Activated CD4-positive, alpha-beta T cell treated with anti-CD3 and anti-CD28 coated beads for 1 hour (primary cell): ENCODE measurements at places on chromosomes 16 and 17.
A peak's percentile ranks its signal among the peaks of the same experiment; 100 is the strongest.

GRCh38 chr16:1054660-1055556 is 17.6 kb upstream of the SSTR5 start:
- no peak for DNase-seq

DNA sequence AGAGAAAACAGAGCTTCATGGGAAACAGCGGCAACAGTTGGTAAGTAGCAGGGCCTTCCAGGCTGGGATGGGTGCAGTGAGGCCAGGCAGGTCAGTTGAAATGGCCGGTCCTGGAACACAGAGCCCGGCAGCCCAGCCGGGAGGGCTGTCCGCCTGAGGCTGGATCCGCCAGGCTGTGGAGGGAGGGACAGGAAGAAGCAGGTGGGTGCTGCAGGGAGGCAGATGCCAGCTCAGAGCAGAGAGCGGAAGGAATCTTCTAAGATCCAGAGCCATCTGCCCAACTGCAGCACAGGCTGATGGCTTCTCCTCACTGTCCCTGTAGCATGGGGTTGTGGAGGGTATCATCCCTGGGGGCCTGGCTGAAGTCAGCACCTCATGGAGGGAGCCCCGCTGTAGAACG is 599 bp downstream of the RNF112 start:
- DNase-seq = no peak

DNA sequence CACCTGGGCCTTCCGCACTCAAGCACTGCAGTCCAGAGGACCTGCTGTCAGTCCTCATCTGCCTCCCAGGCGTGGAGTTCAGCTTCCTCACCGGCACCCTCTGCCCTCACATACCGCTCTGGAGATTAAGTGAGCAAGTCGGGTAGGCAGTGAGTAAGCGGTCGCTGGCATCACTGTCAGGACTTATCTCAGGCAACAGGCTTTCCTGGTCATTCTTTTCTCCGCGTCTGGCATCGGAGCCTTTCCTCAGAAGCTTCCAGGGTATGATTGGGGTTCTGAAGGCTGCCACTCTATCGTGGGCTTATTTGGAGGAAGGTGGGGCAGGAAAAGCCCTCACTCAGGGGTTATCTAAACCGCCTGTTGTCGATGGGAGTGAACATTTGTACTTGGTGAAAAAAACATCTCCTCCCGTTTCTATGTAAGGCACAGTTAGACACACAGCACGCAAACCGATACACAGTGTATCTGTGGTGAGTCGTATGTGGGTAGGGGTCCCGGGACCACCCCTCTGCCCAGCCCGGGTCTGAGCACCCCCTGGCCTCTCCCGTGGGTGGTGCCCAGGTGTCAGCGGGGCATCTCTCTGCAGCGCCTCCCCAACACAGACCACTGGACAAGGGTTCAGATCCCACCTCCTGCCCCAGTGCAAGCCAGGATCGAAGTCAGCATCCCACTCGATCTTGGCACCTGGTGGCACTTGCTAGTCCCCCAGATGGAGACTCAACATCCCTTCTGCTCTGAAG is 92.5 kb upstream of the PLCG2 start:
- no peak for DNase-seq

- DNase-seq = no peak
These were observed 553 bp upstream of the RAB11FIP4 start for GRCh38 chr17:31390748-31391495.

- DNase-seq = no peak
These were observed 33.5 kb upstream of the ETV4 start for GRCh38 chr17:43579566-43580140.

DNA sequence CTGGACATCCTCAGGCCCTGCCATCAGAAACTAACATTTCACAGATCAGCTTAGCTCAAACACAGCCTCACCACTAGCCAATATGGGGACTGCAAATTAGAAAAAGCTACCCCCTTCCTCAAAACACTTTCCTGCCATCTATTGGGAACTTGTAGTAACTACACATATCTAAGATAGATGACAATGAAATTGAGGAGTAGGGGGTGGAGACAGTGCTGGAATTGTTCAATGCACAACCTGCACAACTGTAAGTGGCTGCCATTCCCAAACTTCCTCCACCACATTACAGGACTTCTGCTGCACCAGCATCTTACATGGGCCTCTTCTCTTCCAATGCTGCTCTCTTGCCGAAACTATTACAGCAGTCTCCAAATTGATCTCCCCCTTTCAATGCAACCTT is 21.9 kb downstream of the AIPL1 start:
- DNase-seq = no peak

- peak; percentile 7 for DNase-seq
These were observed 89.4 kb downstream of the C16orf78 start for GRCh38 chr16:49462989-49463371.

- peak; percentile 28 for DNase-seq
These were observed 6.0 kb upstream of the RNF213 start for GRCh38 chr17:80254396-80255251.

GRCh38 chr16:31215287-31216162 is 1.4 kb downstream of the PYDC1 start:
- DNase-seq = no peak

DNA sequence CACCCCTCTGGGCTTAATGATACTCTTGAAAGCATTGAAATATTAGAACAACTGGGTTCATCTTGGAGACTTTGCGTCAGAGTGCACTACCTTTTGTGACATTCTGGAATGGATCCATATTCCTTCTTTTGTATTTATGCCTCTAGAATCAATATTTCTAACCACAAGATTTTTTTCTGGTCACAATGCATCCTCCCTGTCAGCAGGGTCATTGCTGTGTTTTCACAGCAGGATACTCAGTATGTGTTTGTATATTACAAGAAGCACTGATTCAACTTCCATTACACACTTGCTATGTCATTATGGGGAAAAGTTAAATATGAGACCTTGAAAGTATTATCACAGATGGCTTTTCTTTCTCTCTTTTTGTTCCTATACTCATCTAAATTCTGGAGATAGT is 370.0 kb downstream of the HS3ST3B1 start:
- DNase-seq = no peak

GRCh38 chr17:19755821-19756510 is 7.9 kb upstream of the ALDH3A1 start:
- DNase-seq = no peak

DNA sequence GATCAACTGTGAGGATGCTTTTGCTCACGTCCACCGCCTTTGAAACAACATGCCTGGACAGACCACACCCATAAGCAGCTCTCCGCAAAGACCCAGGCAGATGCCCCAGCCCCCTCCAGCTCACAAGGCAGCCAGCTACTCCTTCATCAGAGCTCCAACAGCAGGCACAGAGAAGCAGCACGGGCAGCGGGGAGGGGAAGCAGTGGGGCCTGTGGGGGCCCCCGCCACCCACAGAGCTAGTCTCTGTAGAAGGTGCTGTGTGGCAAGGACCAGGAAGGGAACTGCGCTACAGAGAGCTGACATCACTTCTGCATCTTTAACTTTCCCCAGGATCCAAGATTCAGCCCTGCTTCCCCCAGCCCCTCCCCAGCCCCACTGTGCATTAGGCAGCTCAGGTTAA is 10.0 kb upstream of the SCNN1G start:
- no peak for DNase-seq

- DNase-seq = no peak
These were observed 86.8 kb downstream of the CCT6B start for GRCh38 chr17:34874478-34874877.

DNA sequence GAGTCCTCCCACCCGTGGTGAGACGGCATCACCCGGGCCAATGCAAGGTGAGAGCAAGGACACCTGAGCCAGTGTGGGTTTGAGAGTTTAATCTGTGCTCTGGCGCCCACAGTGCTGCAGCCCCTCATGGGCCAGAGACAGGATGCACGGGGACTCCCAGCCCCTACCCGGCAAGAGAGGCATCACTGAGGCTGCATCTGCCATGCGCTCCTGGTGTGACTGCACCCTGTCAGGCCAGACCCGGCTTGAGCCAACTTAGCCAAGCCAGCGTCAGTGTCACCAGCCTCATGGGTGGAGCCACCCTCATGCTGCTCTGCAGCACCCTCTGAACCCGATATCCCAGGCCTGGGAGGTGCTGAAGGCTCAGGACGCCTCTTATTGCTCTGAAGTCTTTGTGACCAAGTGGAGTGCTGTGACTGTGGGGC is 1.3 kb upstream of the BRICD5 start:
- no peak for DNase-seq

DNA sequence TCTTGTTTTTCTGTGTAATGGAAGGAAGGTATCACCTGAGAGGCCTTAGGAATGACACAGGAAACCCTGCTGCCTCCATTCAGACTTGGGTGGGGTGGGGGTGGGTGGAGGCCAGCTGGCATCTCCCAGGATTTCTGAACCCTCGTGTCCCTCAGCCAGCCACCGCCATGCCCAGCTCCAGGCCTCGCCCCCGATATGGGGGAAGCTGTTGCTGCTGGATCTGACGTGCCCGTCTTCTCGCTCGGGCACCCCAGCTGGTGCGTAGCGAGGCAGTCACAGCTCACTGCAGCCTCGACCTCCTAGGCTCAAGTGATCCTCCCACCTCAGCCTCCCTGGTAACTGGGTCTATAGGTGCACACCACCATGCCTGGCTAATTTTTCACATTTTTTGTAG is 220.0 kb upstream of the CHMP6 start:
- no peak for DNase-seq

DNA sequence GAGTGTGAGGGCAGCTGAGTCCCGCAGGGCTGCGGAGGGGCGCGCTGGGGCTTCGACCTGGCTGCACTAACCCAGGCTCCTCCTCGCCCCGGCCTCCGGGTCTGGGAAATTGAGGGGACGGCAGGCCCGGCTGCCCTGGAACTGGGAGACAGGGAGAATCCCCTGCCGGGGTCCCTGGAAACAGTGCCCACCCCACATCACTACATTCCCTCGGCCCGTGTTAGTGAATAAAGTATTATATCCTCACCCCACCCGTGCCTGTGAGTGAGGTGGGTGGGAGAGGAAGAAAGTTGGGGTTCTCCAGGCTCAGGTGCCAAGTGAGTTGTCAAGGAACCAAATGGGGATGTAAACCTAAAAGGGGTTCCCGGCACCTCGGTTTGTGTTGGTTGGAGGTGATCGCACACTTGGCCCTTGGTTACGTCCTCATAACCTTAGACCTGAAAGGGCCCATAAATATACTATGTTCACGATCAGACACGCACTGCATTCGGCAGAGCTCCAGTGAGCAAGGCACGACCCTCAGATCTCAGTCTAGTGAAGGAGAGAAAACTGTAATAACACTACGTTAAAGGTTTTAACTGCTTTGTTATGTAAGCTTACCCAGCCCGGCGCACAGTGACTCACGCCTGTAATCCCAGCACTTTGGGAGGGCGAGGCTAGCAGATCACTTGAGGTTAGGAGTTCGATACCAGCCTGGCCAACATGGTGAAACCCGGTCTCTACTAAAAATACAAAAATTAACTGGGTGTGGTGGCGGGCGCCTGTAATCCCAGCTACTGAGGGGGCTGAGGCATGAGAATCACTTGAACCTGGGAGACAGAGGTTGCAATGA is 11.2 kb downstream of the ZNF771 start:
- no peak for DNase-seq

- DNase-seq = no peak
These were observed 137.0 kb upstream of the SOX9 start for GRCh38 chr17:71983828-71984227.

DNA sequence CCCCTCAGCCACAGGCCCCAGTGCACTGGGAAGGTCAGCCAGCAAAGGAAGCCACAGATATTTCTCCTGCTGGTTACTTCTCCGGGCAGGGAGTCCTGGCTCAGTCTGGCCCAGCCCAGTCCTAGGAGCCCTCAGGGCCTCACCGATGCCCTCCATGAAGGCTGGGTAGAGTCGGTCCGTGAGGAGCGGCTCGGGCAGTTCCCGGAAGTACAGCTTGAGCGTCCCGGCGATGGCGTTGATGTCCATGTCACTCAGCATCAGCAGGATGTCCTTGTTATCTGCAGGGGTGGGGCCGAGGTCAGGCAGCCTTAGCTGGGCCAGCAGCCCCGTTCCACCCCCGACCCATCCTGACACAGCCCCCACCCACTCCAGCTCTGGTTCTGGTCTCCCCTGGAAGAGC is 13.7 kb downstream of the TIMM22 start:
- DNase-seq = no peak

DNA sequence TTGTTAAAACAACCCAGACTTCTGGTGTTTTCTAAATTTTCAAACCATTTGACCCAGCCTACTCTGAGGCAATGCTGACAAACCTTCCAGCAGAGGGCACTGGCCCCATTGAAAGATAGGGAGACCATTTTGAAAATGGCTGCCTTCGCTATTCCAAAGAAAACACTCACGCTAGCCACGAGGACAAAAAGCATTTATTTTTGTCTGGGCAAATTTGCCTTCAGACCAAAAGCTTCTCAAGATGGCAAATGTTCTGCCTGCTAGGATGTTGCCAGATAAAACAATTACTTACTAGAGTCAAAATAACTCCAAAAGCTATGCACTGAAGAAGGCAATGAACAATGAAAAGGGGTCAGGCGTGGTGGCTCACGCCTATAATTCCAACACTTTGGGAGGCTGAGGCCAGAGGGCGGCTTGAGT is 296.7 kb upstream of the IRX5 start:
- DNase-seq = no peak

DNA sequence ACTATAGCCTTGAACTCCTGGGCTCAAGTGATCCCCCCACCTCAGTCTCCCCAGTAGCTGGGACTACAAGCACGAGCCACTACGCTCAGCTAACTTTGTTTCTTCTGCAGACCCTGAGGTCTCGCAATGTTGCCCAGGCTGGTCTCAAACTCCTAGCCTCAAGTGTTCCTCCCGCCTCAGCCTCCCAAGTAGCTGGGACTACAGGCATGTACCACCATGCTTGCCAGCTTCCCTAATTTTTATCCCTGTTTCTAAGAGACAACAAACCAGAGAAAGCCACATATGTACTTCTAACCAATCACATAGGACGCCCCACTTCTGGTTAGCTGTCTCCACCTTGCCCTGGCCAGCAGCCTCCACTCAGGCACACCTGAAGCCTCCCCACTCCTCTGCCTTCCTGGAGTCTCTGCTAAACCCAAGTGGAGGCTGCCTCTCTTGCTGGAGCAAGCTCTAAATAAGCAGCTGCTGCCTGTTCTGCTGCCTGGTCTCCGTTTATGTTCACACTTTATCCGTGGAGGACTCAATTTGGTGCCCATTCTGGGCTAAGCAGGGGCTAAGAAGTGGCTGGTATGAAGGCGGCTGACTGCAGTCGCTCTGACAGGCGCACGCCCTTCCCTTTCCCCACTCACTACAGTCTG is 24.7 kb downstream of the NSMCE1 start:
- no peak for DNase-seq

DNA sequence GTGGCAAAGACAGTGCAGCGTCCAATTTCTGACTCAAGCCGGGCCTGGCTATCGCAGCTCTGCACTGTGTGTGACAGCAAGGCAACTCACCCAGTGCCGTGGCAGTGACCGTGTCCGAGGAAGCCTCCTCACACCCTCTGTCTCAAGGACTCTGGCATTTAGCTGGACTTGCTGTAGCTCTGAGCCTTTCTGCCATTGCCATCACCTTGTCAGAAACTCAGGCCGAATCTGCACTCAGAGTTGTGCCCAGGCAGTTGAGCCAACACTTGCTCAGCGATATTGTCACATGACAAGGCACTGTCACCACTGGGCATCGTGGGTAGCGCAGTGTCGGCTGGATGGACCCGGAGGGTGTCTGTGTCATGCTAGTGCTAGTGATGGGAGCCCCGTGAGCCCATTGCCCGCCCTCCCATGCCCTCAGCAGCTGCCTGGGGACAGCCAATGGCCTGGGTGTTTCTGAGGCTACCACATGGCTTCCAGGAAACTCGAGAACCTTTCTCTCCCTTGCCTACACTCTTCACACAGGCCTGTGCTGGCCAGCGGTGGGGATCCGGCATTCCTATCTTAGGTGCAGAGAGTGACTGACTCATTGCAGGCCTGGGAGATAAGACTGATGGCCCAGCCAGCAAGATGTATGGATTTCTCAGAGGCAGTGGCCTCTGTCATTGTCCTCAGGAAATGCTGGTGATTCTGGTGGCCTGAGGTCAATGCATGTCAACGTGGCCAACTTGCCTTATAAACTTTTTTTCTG is 22.1 kb upstream of the STH start:
- no peak for DNase-seq

- no peak for DNase-seq
These were observed 2.3 kb upstream of the BORCS6 start for GRCh38 chr17:8192070-8192815.
